A172 (cell line): ENCODE measurements at places on chromosomes 2 and 18.

GRCh38 chr2:164642946-164643555 lies 21.8 kb upstream of the GRB14 start:
- DNase-seq: no peak

DNA sequence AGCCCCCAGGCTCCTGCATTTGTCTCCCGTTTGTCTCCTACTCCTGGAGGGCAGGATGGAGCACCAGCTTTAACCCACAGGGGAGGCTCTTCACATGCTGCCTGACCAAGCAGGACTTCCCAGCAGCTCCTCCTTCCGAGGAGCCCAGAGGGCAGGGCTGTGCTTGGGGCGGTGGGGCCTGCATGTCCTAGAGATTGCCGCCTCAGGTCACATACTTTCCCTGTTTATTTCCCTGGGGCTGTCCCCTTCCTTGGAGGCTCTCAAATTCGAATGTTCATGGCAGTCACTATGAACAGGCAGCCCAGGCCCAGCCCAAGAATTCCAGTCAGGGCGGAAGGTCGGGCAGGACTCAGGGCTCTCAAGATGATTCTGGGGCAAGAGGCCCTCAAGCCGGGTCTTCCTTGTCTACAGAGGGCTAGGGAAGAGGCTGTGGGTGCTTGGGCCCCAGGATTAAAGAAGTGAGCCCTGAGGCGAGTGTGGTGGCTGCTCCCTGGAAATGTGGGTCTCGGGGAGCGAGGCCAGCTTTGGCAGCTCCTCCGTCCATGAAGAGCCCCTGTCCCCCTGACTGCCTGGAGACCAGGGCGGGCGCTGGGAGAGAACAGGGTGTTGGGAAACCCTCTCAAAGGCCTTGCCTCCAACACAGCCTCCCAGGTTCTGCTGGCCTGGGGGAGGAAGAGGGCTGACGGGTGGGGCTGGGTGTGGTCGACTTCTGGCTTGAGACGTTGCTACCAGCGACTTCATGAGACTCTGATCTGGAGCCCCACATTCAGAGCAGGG lies 48.9 kb upstream of the HPCAL1 start:
- peak; percentile 17 for DNase-seq

DNA sequence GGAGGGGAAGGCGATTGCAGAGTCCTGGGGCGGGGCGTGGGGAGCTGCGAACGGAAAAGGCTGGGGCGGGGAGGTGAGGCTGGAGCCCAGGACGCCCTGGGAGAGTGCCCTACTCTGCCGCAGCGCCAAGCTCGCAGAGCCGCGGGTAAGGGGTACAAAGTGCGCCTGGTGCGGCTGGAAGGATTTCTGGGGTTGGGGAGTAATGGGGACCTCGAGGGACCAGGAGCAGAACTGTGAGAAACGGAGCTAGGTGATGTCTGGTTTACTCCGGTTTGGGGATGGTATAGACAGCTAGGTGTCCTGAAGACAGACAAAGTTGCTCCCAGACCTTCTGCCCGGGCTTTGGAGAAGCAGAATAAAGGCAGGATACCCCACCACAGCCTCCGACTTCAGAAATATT lies 718 bp upstream of the NXPH2 start:
- DNase-seq: no peak

- no peak for DNase-seq
Measured at GRCh38 chr2:527581-527980, 149.6 kb downstream of the TMEM18 start.

GRCh38 chr2:37887286-37887685 lies 37.8 kb upstream of the RMDN2 start:
- no peak for DNase-seq

GRCh38 chr2:86393521-86394491 lies 47.4 kb upstream of the KDM3A start:
- peak; percentile 87 for DNase-seq

GRCh38 chr2:108124736-108125495 lies 114.9 kb upstream of the SULT1C3 start:
- no peak for DNase-seq

DNA sequence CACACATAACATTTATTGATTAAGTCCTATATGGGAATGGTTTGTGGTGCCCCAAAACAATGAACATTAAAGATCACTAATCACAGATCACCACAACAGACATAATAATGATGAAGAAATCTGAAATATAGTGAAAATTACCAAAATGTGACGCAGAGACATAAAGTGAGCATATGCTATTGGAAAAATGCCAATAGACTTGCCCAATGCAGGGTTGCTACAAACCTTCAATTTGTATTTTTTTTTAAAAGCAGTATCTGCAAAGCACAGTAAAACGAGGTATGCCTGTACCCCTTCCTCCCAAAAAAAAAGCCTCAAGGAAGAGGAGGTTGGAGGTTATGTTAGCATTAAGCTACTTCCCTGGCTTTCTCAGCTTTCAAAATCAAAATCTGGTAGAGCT lies 131.1 kb downstream of the RBMS1 start:
- DNase-seq: no peak

DNA sequence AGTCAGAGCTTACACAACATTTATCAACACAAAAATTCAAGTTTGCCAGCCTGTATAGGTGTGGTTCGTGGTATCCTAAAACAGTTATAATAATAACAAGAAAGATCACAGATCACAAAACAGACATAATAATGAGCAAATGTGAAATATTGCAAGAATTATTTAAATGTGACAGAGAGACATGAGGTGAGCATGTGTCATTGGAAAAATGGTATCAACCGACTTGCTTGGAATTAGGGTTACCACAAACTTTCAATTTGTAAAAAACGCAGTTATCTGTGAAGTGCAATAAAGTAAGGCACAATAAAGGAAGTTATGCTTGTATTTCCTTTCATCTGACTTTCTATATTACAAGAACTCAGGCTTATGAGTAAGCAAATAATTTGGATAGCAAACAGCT lies 116.8 kb downstream of the IKZF2 start:
- no peak for DNase-seq

GRCh38 chr2:171531836-171532450 lies 9.7 kb downstream of the CYBRD1 start:
- DNase-seq: no peak

GRCh38 chr2:233807966-233808935 lies 30.1 kb downstream of the MROH2A start:
- no peak for DNase-seq

GRCh38 chr2:178913049-178913441 lies 105.8 kb upstream of the TTN start:
- DNase-seq: no peak

DNA sequence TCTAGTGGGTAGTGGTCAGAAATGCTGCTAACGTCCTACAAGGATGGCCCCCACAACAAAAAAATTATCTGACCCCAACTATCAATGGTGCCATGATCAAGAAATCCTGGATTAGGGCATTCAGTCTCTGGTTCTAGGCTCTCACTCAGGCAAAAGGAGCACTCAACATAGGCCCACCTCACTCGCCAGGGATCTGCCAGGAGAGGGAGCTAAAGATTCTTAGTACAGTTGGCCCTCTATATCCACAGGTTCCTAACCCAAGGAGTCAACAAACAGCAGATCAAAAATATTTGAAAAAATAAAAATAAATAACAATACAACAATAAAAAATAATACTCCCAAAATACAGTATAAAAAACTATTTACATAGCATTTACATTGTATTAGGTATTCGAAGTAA lies 10.0 kb downstream of the SLC4A5 start:
- peak; percentile 23 for DNase-seq

GRCh38 chr2:88159955-88160415 lies 10.2 kb upstream of the THNSL2 start:
- peak; percentile 56 for DNase-seq

- DNase-seq: no peak
Measured at GRCh38 chr2:214856137-214856536, 46.7 kb upstream of the BARD1 start.

GRCh38 chr2:173521450-173522192 lies 166.9 kb downstream of the CDCA7 start:
- DNase-seq: no peak

- peak; percentile 49 for DNase-seq
Measured at GRCh38 chr18:48445540-48445939, 36.4 kb upstream of the ZBTB7C start.

- no peak for DNase-seq
Measured at GRCh38 chr18:13460946-13461345, 242.4 kb downstream of the LDLRAD4 start.

GRCh38 chr2:100267751-100268150 lies 54.5 kb downstream of the LONRF2 start:
- no peak for DNase-seq

- DNase-seq: no peak
Measured at GRCh38 chr18:79494936-79495335, 99.2 kb downstream of the NFATC1 start.

DNA sequence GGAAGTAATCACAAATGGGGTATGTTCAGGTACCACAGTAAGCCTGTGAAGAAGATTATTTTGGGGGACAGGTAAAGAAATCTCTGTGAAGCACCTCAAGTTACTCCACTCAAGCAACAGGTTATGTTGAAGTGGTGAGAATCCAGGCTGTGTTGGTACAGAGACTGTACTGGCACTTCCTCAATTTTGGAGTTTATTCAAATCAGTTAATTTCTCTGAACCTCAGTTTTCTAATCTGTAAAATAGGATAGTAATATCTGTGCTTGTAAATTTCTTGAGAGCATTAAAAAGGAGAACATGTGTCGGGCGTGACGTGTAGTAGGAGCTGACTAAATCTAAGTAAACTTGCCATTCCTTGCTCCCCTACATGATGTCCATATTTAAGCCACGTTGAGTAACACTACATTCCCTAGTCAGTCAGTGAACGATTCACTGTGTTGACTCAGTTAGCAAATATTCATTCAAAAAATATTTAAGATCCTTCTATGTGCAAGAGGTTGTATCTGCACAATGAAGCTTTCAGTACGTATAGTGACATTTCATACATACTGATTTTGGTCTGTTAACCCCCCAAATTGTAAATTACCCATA lies 504.2 kb downstream of the ZEB2 start:
- DNase-seq: peak; percentile 2

DNA sequence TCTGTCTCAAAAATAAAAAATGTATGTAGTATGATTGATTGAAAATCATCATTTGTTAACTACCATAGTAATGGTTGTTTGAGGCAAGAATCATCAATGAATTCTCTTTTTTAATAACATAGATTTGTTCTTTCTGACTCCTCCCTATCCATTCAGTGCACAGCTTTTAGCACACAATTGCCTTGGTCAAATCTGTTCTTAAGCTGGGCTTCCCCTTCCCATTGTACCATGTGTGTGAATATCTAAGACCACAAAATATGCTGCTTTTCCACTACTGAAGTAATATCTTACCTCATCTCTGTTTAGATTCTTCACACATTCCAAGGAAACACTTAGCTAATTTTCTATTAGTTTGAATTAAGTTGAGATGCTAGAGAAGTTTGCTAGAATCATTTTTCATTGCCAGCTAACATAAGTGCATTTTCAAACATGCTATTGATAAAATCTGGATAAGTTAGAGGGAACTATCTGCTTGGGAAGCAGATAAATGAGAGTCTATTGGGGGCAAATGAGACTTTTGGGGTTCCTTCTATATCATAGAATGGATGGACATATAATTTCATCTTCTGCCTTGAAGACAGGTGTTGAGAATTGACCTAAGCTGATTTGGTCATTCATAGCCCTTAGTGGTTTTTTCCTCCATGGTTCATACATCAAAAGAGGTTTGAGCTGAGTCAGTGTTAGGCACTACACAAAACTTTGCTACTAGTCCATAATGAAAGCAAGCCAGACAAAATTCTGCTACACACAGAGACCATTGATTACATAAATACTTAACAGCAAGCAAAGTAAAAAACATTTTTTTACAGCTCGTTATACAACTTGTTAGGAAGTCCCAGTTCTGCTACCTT lies 231.9 kb downstream of the PLCL1 start:
- DNase-seq: no peak

GRCh38 chr2:24206242-24206641 lies 31.4 kb downstream of the FAM228A start:
- DNase-seq: no peak

DNA sequence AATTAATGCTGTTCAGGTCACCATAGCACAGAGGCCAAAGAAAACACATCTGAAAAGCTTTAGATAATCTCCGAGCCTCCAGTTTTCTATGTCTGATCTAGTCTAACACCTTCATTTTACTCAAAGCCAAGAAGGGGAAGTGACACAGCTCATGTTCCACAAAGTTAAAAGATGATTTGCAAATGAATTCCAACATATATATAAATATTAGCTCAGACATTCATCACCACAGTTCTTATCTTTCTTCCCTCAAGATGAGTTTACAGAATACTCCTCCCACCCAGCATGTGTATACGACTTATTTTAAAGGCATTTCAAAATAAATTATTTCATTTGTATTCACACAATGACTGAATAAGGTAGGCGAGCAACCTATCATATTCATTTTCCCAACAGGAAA lies 82.4 kb downstream of the AAK1 start:
- no peak for DNase-seq

DNA sequence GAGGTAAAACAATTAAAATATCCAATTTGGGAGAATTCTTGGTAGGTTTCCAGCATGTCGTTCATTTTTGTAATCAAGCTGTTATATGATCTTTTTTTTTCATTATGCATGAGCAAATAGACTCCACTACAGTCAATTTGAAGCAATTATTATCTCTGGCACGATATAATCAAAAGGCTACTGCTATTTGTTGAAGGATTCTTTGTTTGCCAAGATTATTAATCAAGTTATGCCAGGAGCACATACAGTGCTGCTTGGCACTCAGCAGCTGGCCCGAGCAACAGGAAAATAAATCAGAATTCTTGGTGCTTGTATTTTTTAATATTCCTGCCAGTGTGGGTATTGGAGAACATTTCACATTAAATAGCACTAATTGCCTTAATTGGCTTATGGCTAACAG lies 279.5 kb downstream of the RND3 start:
- no peak for DNase-seq

- DNase-seq: no peak
Measured at GRCh38 chr2:121505986-121506586, 24.6 kb upstream of the RNU4ATAC start.

DNA sequence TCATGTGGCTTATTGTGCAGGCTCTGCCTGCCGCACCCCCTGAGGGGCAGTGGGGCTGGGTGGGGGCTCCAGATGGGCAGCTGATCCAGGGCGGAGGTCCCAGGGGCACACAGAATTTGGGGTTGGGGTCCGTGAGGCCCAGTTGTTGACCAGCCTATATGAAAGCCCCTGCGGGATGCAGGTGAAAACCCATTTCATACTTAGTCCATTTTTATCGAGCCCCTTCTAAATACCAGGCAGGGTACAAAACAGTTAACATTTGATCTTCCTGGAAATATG lies 30.6 kb downstream of the MYO7B start:
- no peak for DNase-seq

GRCh38 chr2:233039846-233040530 lies 7.5 kb downstream of the NEU2 start:
- DNase-seq: no peak

- no peak for DNase-seq
Measured at GRCh38 chr2:8628866-8629209, 53.0 kb upstream of the ID2 start.

- no peak for DNase-seq
Measured at GRCh38 chr2:178718283-178718682, 88.9 kb downstream of the TTN start.

GRCh38 chr18:76488190-76488589 lies 6.9 kb downstream of the ZNF516 start:
- DNase-seq: no peak
